ENCODE measurements at places on chromosomes 4 and X.

GRCh38 chr4:20625426-20625825 is 74.8 kb upstream of the PACRGL start:
- DNase-seq: no peak

DNA sequence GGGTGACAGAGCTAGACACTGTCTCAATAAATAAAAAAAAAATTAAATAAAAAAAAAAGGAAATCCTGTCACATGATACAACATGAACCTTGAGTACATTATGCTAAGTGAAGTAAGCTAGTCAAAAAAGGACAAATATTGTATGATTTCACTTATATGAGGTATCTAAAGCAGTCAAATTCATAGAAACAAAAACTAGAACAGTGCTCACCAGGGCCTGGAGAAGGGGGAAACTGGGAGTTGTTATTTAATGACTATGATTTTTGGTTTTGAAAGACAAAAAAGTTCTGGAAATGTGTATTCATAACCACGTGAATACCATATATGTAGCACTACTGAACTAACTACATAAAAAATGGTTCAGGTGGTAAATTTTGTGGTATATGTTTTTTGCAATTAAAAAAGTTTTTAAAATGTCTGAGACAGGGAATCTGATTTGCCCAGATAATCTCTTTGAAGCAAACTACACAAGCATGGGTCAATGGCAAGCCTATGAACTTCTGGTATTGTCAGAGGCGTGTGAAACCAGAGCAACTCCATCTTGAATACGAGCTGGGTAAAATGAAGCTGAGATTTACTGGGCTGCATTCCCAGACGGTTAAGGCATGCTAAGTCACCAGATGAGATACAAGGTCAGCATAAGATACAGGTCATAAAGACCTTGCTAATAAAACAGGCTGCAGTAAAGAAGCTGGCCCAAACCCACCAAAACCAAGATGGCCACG is 42.3 kb downstream of the ANAPC10 start:
- DNase-seq: no peak

DNA sequence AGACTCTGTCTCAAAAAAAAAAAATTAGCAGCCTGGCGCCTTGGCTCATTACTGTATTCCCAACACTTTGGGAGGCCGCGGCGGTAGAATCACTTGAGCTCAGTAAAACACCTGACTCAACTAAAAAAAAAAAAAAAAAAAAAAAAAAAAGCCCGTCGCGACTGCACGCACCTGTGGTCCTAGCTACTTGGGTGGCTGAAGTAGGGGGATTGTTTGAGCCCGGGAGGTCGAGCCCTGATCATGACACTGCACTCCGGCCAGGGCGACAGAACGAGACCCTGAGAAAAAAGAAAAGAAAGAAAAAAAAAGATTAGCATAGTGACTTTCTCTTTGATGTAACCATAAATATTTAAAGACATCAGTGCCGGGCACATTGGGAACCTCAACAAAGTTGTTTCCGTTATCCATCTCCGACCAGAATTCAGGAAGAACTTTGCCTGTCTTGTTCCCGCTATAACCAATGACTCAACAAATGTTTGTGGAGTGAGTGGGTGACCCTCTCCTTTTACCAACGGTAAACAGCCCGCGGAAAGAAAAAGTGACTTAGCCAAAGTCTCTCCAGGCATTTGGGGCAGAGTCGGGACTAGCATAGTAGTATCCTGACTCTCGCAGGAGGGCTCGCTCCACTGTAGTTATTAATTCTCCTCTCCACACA is 553 bp upstream of the MED28 start:
- peak; percentile 31 for DNase-seq

GRCh38 chrX:107699616-107700015 is 71.3 kb downstream of the PRPS1 start:
- no peak for DNase-seq

- DNase-seq: no peak
Measured at GRCh38 chr4:30461218-30461617, 259.0 kb upstream of the PCDH7 start.

DNA sequence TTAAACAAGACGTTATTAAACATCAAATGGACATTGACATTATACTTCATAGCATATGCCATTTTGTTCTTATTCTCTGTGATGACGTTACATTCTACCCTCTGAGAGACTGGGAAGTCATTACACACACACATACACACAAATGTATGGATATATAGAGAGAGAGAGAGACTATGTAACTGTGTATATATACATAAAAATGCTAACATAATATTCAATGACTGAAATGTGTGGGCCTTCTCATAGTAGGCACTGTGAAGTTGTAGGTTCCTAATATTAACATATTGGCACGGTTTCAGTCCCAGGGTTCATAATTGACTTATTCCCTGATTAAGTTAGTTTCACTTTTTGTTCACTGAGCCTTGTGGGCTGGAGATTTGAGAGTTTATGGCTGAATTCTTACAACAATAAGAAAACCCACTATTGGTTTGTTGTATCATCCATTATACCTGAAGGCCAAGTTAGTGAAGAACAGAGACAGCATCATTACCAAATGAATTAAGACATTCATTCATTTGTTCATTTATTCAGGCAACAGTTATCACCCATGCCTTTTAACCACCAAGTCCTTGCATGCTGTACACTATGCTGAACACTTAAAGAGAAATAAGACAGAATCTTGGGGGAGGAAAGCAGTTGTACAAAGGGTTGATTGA is 68.5 kb downstream of the GAB1 start:
- DNase-seq: no peak

Measured in activated CD4-positive, alpha-beta T cell treated with anti-CD3 and anti-CD28 coated beads for 36 hours (primary cell).